Type B pancreatic cell (in vitro differentiated cells): ENCODE measurements at places on chromosomes 4 and X. TPM values are rescaled to one million over a fixed set of nuclear protein-coding genes. Genes with fewer than 3 reads are reported as not detected.

GLUD2 gene
- total RNA-seq = 5.8 and 9.8 TPM in 2 replicates

PAGE5 gene
- not detected in 2 replicates for total RNA-seq

NXF2 gene
- not detected in 2 replicates for total RNA-seq

CT45A6 gene
- total RNA-seq = not detected in 2 replicates

SCRG1 gene
- total RNA-seq = 0.17 TPM in 1 of 2 replicates, not detected in the other

MSX1 gene
- total RNA-seq = 7.4 and 67.3 TPM in 2 replicates

SLC9B1 gene
- total RNA-seq = 0.71 and 1.6 TPM in 2 replicates

FAM9C gene
- total RNA-seq = 0.67 TPM in 1 of 2 replicates, not detected in the other

GAB3 gene
- 0.19 TPM in 1 of 2 replicates, not detected in the other for total RNA-seq

GRCh38 chr4:21768349-21769310, 179.9 kb downstream of the KCNIP4 start:
- no peak for DNase-seq

- DNase-seq = no peak
Observed at GRCh38 chr4:6942238-6942800, 32.7 kb downstream of the TBC1D14 start.

- DNase-seq = no peak
Observed at GRCh38 chrX:43582540-43582913, 73.6 kb upstream of the MAOA start.

DNA sequence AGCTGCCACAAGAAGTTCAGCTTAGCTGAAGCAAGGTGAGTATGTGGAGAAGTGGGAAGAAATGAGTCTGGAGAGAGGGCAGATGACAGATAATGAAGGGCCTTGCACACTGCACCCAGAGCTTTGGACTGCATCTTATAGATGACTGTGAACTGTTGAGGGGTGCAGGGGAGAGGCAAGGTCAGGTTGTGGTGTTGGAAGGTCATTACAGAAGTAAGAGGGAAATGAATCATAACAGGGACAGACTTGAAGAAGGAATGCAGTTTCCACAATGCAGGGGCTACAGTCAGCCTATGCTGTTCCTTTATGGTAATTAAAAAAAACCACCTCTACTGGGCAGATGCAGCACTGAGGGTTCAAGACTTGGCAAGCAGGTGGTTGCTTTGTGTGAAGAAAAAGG, 4.8 kb upstream of the IGFBP7 start:
- DNase-seq = no peak

GRCh38 chr4:46392421-46392820, 2.5 kb upstream of the GABRA2 start:
- no peak for DNase-seq

- no peak for DNase-seq
Observed at GRCh38 chr4:73945140-73945539, 36.7 kb downstream of the PF4 start.

- DNase-seq = no peak
Observed at GRCh38 chrX:78650906-78651437, 8.2 kb downstream of the RTL3 start.

DNA sequence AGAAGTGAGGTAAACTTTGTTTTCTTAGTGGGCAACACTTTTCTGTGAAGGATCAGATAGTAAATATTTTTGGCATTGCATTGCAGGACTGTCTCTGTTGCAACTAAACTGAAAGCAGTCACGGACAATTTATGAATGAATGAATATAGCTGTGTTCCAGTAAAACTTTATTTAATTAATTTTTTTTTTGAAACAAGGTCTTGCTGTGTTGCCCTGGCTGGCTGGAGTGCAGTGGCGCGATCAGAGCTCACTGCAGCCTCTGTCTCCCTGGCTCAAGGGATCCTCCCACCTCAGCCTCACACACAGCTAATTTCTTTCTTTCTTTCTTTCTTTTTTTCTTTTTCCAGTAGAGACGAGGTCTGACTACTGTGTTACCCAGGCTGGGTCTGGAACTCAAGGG, 15.8 kb downstream of the RBM10 start:
- DNase-seq = no peak

DNA sequence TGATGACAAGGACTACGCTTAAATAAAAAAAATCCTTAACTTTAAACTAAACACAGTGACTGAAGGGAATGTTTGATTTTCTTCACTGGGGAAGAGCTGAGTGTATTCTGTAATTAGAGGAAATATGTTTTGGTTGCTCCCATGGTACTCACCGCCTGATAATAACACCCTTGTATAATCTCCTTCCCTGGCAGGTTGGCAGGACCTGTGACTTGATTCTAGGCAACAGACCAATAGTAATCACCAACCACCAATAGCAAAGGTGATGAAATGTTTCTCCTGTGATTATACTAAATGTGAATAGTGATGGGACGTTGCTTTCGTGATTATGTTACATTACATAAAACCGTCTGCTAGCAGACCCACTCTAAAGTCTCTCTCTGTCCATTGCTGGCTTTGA, 536.8 kb upstream of the CPEB2 start:
- no peak for DNase-seq

DNA sequence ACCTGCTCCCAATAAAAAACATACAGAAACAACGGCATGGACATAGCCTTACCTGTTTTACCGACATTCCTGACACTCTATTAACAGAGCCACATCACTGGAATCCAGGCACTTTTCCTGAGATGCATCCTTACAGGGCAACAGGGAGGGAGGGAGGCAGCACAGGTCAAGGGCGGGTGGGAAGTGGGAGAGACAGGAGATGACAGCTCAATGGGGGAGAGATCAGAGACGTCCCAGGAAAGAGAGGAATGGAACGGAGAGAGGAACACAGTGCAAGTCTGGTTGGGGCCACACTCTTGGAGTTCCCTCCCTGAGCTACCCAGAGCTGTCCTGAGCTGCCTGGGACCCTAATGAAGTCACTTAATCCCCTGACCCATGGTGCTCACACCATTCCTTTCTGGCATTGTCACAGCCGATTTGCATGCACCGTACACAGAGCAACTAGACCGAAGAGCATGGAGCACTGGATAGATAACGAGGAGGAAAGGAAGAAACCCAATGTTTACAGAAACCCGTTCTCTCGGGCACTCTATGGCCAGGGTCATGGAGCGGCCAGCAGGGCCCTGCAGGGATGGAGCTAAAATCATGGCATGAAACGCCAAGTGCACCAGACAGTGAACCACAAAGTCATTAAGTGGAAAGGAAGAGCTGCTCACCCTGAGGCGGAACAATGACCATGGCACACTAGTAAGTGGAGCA, 93.1 kb downstream of the NSUN7 start:
- DNase-seq = no peak

- DNase-seq = no peak
Observed at GRCh38 chrX:152177052-152177451, 38.7 kb upstream of the MAGEA10 start.

DNA sequence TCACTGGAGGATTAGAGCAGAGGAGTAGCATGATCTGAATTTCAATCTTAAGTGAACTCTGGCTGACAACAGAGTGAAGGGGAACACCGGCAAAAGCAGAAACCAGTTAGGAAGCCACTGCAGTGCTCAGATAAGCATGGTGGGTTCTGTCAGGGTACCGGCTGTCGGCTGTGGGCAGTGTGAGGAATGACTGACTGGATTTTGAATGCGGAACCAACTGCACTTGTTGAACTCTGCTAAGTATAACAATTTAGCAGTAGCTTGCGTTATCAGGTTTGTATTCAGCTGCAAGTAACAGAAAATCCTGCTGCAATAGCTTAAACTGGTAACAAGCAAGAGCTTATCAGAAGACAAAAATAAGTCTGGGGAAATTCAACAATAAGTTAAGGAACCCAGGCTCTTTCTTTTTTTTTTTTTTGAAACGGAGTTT, 5.2 kb downstream of the HTT start:
- DNase-seq = no peak

GRCh38 chr4:74671080-74671698, 123.1 kb downstream of the BTC start:
- DNase-seq = no peak

DNA sequence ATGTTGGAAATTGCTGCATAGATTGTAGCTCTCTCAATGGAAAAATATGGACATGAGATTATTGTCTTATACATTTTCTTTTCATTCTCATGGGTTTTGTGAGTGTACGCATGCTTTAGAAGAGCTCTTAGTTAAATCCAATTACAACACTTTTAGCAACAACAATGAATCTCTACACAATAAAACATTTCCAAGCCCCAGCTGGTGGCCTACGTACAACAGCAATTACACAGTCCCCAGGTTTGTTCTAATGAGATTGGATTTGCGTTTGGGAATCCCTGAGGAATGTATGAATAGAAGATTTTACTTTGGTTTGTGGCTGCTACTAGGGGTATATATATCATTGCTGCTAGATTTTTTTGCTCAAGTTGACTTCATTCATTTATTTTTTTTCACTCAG, 98.6 kb downstream of the FHDC1 start:
- no peak for DNase-seq

GRCh38 chrX:120797188-120797851, 78.3 kb downstream of the CT47B1 start:
- no peak for DNase-seq

- DNase-seq = no peak
Observed at GRCh38 chr4:83906561-83906960, 370.7 kb downstream of the GPAT3 start.

- no peak for DNase-seq
Observed at GRCh38 chr4:158159054-158159717, 13.6 kb downstream of the GASK1B start.

DNA sequence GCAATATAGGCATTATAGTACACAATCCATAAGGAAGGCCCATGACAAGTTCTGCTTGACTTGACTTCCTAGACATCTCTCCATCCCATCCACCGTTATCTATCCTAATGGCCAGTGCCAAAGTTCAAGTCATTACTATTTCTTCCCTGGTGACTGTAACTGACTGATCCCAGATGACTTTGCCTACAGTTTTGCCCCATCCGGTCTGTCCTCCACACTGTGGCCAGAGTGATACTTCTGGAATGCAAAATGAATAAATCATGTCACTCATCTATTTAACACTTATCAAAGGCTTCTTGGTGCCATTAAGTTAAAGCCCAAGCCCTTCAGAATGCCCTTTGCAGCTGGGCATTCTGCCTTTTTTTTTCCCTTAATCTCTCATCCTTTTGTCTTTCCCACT, 130.8 kb downstream of the PPARGC1A start:
- no peak for DNase-seq

DNA sequence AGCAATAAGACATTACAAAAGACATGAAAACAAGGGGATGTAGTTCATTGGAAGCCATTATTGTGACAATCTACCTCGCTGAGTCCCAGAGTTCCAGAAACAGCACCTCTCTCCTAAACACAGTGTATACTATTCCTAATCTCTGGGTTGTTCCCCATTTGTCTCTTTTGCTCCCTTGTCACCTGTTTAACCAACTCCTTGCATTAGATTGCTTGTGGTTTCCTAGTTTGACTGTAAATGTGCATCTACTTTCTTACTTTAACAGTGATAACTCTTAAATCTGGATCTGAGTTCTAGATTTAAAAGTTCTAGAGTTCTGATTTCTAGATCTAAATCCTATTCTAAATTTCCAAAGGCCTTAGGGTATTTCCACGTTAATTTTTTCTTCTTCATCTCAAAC, 71.6 kb upstream of the TET2 start:
- DNase-seq = no peak

DNA sequence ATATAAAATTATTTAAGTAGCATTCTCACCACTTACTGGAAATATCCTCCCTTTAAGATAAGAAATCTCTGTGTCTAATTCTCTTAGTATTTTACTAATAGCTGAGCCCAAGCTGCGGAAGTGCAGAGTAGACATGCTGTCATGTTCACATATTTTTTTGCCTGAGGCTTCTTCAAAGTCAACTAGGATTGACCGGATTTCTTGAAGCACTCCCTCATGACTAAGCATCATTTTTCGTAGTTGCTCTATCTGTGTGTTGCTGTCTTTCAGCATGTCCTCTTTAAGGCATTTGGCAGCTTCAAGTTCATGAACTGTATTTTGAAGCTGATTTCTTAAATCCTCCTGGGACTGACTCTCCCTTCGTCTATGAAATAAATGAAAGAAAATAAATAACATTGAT, 36.9 kb downstream of the CCDC158 start:
- DNase-seq = no peak

DNA sequence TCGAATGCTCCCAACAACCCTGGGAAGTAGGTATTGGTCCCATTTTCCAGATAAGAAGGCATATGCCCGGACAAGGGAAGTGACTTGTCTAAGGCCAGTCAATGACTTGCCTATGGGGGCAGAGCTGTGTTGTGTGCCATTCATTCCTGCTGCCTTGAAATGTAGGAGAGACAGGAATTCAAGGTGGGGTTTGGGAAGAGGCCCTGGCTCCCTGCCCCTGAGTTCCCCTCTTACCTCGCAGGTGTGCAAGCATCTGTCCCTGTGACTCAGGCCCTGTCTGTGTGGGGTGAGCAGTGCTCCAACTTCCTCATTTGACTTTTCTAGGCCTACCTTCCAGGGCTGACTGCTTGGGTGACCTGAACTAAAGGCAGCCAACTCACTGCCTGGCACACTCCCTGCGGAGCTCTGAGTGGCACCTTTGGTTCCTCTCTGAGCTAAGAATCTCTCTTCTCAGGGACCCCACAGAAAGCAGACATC, 5.1 kb downstream of the EFNB1 start:
- DNase-seq = peak; percentile 27

DNA sequence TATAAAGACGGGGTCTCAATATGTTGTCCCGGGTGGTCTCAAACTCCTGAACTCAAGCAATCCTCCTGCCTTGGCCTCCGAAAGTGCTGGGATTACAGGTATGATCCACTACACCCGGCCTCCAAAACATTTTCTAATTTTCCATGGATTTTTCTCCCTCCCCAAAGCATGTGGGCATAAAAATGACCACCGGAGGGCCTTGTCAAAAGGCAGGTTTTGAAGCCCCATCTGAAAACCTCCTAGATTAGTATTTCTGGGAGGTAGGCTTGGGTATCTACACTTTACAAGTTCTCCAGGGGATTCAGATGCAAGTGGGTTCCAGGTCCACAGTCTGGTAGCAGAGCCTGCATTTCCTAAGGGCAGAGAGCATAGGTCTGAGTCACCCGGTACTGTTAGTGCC, 1.4 kb upstream of the GPR173 start:
- no peak for DNase-seq

- no peak for DNase-seq
Observed at GRCh38 chr4:110172972-110173371, 25.4 kb downstream of the ELOVL6 start.

- no peak for DNase-seq
Observed at GRCh38 chr4:123825596-123826291, 429.1 kb downstream of the SPRY1 start.

DNA sequence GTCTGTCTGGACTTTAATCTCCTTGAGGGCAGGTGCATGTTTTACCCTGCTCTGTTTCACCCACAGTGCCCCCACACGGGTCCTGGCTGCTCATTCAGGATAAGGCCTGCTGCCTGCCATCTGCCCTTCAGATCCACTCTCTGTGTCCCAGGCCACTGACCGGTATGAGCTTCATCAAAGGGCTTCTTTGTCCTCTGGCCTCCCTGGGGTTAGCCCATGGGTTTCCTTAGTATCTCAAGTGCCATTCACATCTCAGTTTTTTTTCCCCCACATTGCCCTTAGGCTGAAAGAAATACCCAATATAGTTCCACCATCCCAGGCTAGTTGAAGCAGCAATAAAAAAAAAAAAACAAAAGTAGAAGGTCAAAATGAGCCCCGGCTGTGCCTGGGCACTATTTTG, 9.3 kb downstream of the CD99L2 start:
- no peak for DNase-seq
